ENCODE measurements at places on chromosomes 7 and 10. TPM values are rescaled to one million over a fixed set of nuclear protein-coding genes. Genes with fewer than 3 reads are reported as not detected.

GRCh38 chr7:149285603-149286002 lies 23.6 kb downstream of the ZNF783 start:
- DNase-seq, result peak; percentile 11

The VWA2 gene
- not detected for total RNA-seq

The EGFR gene
- 63.9 TPM for total RNA-seq

The POMZP3 gene
- total RNA-seq, result 1.1 TPM

- peak; percentile 52 for DNase-seq
These were observed 10.5 kb upstream of the SRPK2 start for GRCh38 chr7:105399043-105399725.

The ZNF804B gene
- total RNA-seq, result not detected

The ANXA8 gene
- 0.90 TPM for total RNA-seq

GRCh38 chr7:43872406-43873110 lies 3.2 kb upstream of the MRPS24 start:
- DNase-seq, result peak; percentile 92

GRCh38 chr7:84799106-84799505 lies 387.8 kb downstream of the SEMA3D start:
- DNase-seq, result no peak

GRCh38 chr7:18384491-18385143 lies 110.9 kb upstream of the HDAC9 start:
- DNase-seq, result no peak

DNA sequence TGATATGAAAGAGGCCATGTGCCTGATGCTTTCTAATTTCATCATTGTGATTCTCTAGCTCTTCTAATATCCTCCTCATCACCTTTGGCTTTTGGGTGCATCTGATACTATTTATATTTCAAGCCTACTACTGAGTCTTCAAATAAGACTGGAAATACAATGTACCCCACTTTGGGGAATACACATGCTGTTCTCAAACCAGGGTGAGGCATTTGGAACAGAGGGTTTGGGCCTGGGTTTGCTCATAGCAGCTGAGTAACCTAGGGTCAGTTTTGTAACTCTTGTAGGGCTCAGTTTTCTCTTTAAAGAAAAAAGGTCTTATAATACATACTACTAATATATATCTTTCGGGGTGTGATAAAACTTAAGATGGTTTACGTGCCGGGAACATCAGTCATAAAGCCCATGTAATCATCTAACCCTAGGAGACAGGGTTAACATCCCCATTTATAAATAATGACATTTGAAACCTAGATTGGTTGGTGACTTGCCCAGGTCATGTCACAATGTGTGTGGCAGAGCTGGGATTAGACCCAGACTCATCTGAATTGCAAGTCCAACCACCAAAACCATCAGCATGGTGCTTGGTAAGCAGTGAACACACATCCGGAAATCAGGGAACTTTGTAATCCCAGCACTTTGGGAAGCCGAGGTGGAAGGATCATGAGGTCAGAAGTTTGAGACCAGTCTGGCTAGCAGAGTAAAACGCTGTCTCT lies 23.0 kb downstream of the AKR1B15 start:
- DNase-seq, result no peak

The TDRD1 gene
- not detected for total RNA-seq

GRCh38 chr7:101775181-101775580 lies 42.2 kb upstream of the CUX1 start:
- no peak for DNase-seq

- DNase-seq, result peak; percentile 68
These were observed 48.6 kb downstream of the CAMK1D start for GRCh38 chr10:12397941-12398340.

DNA sequence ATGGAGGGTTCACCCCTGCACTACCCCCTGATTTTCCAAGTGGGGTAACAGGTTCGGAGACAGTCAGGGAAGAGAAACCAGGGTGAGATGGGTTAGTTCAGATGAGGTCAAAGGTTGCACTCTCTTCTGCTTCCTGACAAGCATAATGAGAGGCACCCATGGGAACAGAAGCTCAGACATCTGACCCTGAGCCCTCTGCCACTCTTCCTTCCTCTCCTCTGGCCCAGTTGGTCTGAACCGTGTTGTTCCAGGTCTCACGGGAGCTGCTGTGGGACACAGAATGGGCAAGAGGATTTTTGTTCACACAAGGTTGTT lies 38.4 kb downstream of the DNAJB12 start:
- DNase-seq, result no peak

DNA sequence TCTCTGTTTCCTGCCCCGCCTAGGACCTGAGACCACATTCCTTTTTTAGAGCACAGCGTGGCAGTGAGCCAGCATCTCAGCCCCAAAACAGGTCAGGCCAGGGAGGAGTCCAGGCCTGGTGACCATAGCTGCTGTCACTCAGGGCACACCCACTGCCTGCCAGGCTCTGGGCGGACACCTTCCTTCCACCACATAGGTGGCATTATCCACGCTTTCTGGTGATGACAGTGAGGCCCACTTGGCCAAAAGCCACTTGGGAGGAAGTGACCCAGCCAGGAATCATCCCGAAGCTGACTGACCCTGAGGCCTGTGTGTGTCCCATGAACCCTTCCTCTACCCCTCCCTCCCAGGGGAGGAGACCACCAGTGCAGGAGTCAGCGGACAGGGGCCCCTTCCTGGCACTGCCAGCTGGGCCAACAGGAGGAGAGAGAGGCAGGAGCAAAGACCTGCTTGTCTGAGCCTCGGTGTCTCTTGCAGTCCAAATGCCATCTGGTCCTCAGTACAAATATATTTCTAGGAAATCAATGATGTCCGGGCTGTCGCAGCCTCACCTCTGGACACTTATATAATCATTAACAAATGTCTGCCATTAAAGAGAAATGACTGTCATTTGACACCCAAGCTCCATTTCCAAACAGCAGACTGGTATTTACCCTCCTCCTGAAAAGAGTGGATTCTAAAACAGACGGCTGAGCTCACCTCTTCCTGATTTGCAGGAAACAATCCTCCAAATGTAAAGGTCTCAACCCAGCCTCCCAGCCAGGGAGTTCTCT lies 63.0 kb downstream of the ABRAXAS2 start:
- no peak for DNase-seq

DNA sequence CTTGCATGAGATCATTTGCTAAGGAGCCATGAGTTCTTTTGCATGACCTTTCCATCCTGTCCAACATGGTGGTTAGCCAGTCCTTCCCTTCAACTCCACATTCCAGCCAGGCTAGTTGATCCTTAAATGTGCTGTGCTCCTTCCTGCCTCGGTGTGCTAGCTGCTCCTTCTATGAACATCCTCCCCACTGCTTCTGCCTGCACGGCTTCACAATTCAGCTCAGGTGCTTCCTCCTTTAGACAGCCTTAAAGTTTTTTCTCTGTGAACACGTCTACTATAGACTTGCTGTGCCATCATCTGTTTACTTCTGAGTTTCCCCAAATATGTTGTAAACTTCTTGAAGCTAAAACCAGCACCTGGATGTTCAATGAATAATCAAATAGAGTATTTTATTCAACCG lies 95.5 kb downstream of the OTUD1 start:
- DNase-seq, result no peak

The PRF1 gene
- total RNA-seq, result not detected

- no peak for DNase-seq
These were observed 101.0 kb downstream of the PTPN20 start for GRCh38 chr10:47012214-47012613.

- DNase-seq, result no peak
These were observed 160.6 kb downstream of the GRK5 start for GRCh38 chr10:119367841-119368549.

DNA sequence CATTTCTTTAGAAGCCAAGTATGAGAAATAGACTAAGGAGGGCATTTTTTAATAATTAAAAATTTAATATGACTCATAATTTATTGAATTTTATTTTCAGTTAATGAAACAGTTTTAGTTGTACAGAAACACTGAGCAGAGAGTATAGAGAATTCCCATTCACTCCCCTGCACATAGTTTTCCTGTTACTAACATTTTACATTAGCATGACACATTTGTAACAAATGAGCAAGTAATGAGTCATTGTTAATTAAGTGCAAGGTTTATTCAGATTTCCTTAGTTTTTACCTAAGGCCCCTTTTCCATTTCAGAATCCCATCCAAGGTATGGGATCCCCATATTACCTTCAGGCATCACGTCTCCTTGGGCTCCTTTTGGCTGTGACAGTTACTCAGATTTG lies 271.5 kb upstream of the FZD8 start:
- peak; percentile 81 for DNase-seq

DNA sequence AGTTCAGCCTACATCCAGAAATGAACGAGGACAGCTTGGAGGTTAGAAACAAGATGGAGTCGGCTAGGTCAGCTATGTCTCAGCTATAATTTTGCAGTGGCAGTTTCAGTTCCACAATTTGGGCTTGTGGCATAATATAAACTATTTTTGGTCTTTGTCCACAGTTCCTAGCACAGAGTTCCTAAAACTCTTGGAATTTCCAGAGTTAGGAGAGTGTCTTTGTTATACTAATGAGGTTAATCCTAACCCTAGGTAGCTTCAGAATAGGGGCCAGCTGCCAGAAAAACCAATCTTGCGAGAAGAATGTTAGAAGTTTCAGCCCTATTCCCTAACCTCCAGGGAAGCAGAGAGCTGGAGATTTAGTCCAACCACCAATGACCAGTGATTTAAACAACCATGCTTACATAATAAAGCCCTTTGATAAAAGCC lies 131.9 kb downstream of the AKR1D1 start:
- no peak for DNase-seq

DNA sequence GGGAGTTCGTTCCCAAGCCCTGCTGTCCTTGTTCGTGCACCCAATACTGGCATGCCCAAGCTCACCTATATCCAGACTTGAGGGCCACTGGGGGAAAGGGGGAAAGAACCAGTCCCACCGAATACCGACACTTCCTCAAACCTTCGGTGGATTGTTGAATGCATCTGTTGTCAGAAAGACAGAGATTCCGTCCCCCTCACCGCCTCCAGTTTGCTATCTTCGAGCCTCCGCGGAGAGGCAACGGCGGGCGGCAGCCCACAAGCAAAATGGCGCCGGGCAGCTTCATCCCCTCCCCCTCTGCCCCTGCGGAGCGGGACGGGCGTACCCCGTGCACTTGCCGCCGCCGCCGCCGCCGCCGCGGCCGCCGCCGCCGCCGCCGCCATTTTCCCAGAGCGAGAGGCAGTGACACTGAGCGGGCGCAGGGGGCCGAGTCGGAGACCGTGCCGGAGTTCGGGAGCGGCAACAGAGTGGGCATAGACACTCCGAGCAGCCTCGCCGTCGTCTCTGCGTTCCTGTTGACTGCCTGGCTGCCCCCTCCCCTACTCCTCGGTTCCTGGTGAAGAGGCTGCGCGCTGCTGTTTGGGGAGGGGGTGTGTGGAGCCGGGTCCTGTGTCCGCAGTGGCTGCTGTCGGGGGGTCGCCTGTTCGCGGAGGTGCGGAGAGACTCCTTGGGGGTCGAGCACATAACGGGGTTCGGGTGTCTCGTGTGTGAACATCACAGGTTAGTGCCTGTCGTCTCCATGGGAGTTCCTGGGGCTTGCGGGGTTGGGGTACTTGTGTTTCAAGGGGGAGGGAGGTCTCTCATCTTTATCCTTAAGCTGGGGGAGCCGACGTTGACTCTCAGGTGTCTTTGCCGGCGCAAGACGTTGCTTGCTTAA lies at the start of gene KMT2E:
KMT2E (plus strand) TSS at position 390 of the 877 bp plus-strand sequence. CDS start 26,748 bp downstream, outside the sequence.
- peak; percentile 77 for DNase-seq

DNA sequence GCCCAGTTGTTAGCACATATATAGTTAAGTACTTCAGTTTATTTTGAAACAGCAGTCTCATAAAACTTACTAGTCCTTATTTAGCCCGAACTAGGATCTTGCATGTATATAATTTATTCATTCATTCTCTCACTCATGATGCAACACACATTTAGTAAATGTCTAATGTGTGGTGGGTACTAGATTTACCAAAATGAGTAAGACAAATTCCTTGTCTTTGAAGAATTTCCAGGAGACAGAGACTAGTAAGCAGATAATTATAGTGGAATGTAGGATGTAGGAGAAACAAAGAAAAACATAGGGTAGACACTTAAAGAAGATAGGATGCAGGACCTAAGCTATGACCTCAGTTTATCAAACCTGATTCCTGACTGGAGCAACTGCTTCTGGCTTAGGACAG lies 120.2 kb upstream of the AMPH start:
- peak; percentile 10 for DNase-seq

The TBRG4 gene
- 56.7 TPM for total RNA-seq

GRCh38 chr7:129829737-129830631 lies 122.8 kb downstream of the UBE2H start:
- DNase-seq, result peak; percentile 81

GRCh38 chr10:4243651-4244050 lies 458.6 kb upstream of the KLF6 start:
- peak; percentile 100 for DNase-seq

Data from IMR-90 (cell line).